NCI-H446 treated with DMSO at 0.1 percent for 48 hours (cell line): ENCODE measurements at places on chromosomes 11 and 22.

- DNase-seq = no peak
Observed at GRCh38 chr11:102473543-102473942, 21.0 kb upstream of the TMEM123 start.

GRCh38 chr22:20857247-20857643 is 1.4 kb downstream of the PI4KA start:
- DNase-seq = no peak

GRCh38 chr22:37169947-37170688 is 17.9 kb downstream of the C1QTNF6 start:
- DNase-seq = no peak

- no peak for DNase-seq
Observed at GRCh38 chr11:15093432-15093831, 20.0 kb downstream of the CALCB start.

DNA sequence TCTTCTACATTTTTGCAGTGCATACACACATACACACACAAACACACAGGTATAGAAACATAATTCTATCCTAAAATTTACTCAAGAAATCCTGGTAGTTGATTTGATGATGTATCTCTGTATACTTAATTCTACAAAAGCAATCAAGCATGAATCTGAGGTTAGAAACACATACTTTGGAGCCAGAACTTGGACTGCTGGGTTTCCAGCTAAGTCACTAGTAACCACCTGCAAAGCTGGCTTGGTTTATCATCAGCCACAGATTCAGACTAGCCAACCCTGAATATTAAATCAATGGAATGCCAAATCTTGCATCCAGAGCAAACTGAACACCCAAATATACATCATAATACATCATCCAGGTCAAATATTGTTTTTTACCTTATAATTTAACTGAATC is 24.8 kb upstream of the POU2AF2 start:
- no peak for DNase-seq

DNA sequence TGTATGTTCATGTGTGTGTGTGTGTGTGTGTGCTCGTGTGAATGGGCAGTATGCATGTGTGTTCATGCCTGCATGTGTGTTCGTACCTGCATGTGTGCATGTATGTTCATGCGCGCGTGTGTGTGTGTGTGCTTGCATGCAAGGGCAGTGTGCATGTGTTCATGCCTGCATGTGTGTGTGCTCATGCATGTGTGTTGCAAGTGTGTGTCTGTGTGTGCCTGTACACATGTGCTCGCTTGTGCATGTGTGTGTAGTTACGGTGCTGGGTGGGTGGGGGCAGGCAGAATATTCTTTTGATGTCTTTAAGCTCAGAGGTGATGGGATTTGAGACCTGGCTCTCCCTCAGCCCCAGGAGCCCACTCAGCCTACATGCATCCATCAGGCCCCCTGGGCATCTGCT is 822.1 kb downstream of the BRD1 start:
- DNase-seq = no peak

DNA sequence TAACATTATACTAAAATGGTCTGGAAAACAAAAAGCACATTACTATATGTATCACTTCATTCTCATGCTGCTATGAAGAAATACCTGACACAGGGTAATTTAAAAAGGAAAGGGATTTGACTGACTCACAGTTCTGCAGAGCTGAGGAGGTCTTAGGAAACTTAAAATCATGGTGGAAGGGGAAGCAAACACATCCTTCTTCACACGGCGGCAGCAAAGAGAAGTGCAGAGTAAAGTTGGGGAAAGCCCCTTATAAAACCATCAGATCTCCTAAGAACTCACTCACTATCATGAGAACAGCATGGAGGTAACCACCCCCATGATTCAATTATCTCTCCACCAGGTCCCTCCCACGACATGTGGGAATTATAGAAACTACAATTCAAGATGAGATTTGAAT is 60.0 kb downstream of the FAM181B start:
- DNase-seq = no peak
